NCI-H345 (cell line): ENCODE measurements at places on chromosomes 4 and X.

- DNase-seq: no peak
These were observed 31.0 kb downstream of the PAK3 start for GRCh38 chrX:111127038-111127437.

GRCh38 chrX:41409006-41409405 lies 38.1 kb upstream of the NYX start:
- DNase-seq: no peak

- no peak for DNase-seq
These were observed 32.0 kb downstream of the CXCL8 start for GRCh38 chr4:73772363-73772762.

DNA sequence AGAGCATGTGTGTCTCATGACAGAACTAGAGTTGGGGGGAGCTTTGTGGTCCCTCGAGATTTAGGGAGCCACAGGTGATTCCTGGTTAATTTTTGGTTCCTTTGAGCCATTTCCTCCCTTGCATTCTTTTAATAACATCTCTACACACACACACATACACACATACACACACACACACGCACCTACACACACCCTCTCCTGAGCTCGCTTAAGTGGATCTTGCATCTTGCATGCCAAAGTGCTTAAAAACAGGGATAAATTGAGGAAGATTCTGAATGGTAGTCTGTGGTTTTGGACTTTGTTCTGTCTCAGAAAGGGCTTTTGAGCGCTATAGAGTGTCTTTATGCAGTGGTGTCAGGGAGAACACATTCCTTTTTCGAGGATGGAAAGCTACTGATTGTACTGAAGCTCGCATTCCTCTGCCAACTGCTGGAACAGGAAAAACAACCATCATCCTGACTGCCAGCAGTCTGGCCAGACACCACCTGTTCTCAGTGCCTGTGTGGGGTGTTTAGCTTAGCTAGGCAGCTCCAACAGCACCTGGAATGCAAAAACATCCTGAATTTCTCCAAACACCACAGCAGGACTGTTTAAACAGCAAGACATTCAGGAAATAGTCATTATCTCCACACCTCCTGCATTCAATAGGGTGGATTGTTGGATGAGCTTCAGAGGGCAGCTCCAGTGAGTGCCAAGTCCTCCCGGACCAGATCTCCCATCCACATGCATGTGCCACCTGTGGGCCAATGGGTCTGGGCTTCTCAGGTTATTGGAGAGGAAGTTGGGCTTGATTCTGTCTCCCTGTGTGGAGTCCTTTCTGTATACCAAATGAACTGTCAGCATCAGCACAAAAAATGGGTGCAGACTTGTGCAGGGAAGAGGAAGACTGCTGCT lies 21.9 kb upstream of the IGFBP7 start:
- peak; percentile 71 for DNase-seq

- DNase-seq: no peak
These were observed 13.7 kb downstream of the LRPAP1 start for GRCh38 chr4:3518511-3518880.

DNA sequence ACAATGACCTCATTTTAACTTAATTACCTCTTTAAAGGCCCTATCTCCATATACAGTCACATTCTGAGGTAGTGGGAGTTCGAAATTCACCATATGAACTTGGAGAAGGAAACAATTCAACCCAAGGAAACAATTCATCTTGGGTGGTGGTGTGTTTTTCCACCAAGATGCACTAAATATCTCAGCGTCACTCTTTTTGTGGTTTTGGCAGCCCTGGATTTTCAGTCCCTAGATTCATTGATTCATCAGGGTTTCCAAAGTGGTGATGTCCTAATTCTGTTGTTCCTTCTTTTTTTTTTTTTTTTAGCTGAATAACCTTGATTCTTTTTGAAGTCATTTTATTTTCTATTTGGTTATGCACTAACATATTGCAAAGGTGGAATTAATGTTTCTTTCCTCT lies 162.6 kb upstream of the RAPGEF2 start:
- DNase-seq: no peak

DNA sequence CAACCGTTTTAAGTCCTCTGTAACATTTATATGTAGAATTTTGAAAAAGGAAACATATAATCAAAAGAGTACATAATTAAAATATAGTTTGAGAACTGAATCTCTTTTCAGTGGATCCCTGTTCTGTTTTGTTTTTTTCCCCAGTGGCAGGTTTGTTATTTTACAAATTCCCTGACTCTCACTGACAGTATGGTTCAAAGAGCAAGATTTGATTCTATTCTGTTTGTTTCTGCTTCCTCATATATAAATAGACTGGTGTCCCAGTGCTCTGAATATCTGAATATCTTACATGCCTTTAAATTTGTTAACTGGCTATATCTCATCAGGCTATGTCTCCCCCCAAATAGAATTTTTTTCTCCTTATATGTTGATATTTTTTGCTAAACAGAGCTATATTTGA lies 16.6 kb downstream of the SULT1E1 start:
- no peak for DNase-seq

DNA sequence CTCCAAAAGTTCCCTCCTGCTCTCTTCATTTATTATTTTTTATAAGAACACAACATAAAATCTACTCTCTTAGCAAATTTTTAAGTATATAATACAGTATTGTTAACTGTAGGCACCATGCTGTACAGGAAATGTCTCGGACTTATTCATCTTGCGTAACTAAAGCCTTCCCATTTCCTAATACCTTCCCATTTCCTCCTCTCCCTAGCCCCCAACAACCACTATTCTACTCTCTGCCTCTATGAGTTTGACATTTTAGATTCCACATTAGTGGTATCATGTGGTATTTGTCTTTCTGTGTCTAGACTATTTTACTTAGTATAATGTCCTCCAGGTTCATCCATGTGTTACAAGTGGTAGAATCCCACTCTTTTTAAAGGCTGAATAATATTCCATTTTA lies 15.8 kb upstream of the SYTL4 start:
- no peak for DNase-seq

DNA sequence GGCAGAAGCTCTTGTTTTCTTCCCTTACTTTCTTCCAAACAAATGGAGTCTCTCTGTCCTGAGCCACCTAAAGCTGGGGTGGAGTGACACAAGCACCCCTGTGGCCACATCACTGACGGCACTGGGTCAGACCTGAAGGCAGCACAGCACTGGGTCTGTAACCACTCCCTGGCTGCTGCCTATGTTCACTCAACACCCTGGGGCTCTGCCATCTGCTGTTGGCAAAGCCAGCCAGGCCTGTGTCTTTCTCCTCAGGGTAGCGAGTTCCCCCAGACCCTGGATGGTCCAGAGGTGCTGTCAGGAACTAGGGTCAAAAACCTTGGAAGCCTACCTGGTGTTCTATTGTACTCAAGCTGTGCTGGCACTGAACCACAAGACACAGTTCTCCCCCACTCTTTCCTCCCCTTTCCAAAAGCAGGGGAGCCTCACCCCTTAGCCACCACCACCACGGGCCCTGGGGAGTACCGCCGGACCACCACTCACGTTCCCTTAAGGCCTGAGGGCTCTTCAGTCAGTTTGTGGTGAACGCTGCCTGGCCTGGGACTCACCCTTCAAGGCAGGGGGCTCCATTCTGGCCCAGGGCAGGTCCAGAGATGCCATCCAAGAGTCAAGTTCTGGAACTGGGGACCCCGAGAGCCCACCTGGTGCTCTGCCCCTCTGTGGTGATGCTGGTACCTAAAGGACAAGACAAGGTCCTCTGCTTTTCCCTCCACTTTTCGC lies 31.5 kb downstream of the TMEM271 start:
- DNase-seq: no peak

DNA sequence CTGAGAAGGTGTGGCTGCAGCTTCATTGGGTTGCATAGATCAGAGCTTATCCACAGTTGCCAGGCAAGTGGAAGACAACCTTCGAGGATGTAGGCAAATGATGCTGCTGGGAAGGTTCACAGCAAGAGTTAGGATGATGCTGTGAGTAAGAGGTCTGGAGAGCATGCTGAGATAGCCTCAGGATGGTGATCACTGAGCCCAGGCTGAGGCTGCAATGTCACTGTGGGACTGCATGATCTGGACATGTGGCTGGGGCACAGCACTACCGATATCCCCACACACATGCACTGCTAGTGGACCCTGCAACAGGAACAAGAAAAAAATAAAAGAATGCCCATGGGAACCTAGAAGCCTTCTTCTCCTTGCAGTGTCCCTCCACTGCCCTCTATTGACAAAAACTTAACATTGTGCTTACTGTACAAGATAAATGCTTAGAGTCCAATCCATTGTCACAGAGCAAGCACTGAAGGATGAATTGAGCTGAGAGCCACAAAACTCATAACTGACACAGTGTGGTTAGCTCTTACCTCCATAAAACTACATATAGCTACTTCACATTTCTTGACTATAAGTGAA lies 105.6 kb downstream of the CNKSR2 start:
- DNase-seq: peak; percentile 49

DNA sequence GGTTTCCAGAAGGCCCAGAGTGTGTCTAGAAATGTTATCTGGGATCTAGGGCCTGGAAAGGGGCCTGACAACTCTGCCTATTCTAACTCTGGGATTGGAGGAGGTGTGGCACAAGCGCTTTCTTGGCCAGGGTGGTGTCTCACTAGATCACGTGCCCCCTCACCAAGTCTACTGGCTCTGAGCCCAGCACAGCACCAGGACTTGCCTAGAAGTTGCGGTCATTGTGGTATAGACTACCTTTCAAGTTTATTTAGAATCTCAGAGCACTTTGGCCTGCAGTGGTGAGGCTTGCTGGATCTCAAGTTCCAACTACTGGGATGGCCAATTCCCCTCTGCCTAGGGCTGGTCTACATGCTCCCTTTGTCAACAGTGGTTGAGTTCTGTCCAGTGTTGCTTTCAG lies 223.3 kb upstream of the MAGEB2 start:
- DNase-seq: no peak

GRCh38 chr4:18012807-18013462 lies 8.6 kb downstream of the LCORL start:
- DNase-seq: no peak

DNA sequence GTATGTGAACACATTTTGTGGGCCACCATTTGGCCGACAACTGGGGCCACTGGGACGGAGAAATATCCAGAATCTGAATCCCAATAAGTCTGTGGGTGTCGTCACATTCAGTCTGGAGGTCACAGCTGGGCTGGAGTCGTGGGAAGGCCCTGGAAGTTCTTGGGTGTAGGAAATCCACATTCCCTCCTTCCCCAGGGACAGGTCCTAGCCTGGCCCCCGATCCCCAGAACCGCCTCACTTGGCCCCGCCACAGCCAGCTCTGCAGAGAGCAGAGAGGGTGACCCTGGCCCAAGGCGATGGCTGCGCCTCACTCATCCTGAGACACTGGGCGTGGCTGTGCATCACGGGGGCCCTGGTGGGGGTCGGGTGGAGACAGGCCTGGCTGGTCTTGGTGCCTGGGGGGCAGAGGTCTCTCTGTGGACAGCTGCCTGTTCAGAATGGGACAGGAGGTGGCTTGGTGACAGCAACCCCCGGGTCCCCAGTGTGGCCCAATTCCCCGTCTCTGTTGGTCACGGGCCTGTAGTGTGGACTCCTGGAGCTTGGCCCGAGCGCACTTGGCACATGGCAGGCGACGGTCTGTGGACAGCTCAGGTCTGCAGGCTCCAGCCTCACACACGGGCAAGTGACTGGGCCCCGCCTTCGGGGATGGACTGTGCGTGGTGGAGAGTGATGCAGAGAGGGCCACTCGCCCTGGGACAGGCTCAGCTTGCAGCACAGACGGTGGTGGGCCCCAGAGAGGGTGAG lies 16.4 kb downstream of the DOK7 start:
- DNase-seq: no peak

DNA sequence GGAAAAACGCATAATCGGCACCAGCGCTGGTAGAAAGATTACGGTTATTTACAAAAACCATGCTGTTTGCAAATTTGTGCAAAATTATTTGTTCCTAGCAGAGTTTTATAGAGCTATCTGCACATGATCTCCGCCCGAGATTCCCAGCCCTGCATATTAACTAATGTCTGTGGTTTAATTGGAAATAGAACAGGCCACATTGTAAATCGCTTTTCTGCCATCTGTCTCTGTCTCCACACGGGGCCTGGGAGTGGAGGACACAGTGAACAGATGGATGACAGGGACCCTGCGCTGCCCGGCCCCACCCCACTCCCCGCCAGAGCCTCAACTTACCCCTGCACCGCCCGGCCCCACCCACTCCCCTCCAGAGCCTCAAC lies 126.9 kb downstream of the FAM53A start:
- DNase-seq: no peak

DNA sequence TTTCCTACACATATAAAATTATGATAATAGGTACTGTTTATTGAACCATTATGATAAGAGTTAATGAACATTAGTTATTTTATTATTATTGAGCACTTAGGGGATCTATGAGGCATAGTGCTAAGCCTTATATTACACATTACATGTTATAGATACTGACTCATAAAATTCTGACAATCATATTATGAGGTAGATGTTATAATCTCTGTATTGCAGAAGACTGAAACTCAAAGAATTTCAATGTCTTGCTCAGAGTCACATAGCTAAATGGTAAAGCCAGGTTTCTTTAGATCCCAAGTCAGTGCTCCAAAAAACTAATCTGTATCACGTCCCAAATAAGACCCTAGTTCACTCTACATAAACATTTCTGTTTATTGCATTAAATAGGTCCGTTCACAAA lies 207.2 kb upstream of the CNKSR2 start:
- DNase-seq: no peak
